Mucosa of gallbladder (tissue), 1 donor: ENCODE measurements at places on chromosomes 1 and 21. TPM values are rescaled to one million over a fixed set of nuclear protein-coding genes. Genes with fewer than 3 reads are reported as not detected.

The SPAG17 gene
- total RNA-seq = 2.7 TPM

The TDRD5 gene
- total RNA-seq = 0.95 TPM

GRCh38 chr21:21436012-21436534 is 437.9 kb downstream of the NCAM2 start:
- DNase-seq = no peak

DNA sequence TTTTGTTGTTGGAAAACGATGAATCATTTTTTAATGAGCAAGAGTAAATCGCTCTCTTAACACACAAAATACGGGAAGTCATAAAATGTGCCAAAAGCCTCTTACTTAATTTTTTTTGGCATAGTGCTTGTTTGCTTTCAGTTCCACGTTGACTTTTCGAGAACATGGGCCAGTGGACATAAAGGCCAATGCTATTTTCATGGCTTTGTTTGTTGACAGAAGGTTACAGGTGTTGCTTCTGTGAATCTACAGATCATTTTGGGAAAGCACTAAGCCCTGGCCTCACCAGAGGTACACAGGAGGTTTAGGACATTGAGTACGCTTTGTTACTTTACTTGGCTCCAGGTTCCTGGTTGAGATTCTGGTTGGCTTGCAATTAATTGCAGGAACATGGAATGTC is 199.4 kb upstream of the HMCN1 start:
- DNase-seq = no peak

GRCh38 chr1:164754088-164754600 is 195.2 kb downstream of the PBX1 start:
- DNase-seq = peak; percentile 34

- no peak for DNase-seq
Measured at GRCh38 chr1:230565141-230565540, 77.1 kb upstream of the COG2 start.
